ENCODE measurements at places on chromosomes 11 and 22.
A peak's percentile ranks its signal among the peaks of the same experiment; 100 is the strongest.

DNA sequence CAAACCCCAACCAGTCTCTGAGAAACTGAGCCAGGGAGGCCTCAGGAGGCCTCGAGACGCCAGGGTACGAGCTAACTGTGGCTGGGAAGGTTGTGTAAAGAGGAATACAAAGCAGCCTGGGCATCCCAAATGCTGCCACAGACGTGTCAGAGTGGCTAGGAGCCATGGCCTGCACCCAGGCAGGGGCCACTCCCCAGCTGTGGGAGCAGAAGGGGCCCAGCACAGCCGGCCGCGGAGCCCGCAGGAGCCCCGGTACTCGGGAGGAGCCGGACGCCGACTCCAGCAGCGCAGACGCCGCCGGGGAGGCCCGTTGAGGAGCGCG, 349.8 kb upstream of the B3GAT1 start:
- no peak for DNase-seq

DNA sequence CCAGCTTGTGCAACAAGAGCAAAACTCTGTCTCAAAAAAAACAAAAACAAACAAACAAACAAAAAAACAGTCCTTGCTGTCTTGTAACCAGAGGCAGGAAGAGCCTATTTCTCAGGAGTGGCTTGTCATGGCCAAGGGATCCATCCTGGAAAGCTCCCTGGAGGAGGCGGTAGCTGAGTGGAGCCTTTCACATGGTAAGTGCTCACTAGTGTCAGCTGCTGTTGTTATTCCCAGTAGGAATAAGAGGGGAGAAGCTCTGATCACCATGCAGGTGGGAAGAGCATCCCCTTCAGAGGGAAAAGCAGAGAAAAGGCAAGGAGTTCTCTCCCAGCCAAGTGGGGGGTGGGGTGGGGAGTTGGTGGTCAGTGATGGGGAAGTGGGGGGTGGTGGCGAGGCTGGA, 54.6 kb upstream of the WNT7B start:
- no peak for DNase-seq

- no peak for DNase-seq
Observed at GRCh38 chr11:468493-468892, 18.4 kb downstream of the PTDSS2 start.

GRCh38 chr11:103959279-103959942, 77.0 kb upstream of the DDI1 start:
- no peak for DNase-seq

GRCh38 chr11:60915248-60915914, 1.4 kb downstream of the TMEM109 start:
- peak; percentile 26 for DNase-seq

- no peak for DNase-seq
Observed at GRCh38 chr11:102280245-102280833, 36.9 kb upstream of the BIRC3 start.

DNA sequence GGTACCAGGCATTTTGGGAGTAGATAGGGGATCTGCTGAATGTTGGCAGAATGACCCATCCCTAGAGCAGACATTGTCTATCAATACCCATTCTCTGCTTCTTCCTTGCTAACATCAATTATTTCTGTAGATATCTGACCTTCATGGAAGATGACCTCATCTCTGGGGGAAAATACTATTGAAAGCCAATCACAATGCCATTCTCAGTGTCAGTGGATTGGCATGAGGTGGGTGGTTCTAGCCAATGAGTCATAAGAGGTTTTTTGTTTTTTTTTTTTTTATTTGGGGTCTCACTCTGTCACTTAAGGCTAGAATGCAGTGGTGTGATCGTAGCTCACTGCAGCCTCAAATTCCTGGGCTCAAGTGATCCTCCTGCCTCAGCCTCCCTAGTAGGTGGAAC, 42.5 kb downstream of the SNX19 start:
- no peak for DNase-seq

- no peak for DNase-seq
Observed at GRCh38 chr11:10639350-10639749, 54.2 kb downstream of the IRAG1 start.

GRCh38 chr11:8392166-8392565, 128.5 kb upstream of the LMO1 start:
- no peak for DNase-seq

GRCh38 chr11:72240461-72241290, 3.3 kb downstream of the PHOX2A start:
- DNase-seq = no peak

DNA sequence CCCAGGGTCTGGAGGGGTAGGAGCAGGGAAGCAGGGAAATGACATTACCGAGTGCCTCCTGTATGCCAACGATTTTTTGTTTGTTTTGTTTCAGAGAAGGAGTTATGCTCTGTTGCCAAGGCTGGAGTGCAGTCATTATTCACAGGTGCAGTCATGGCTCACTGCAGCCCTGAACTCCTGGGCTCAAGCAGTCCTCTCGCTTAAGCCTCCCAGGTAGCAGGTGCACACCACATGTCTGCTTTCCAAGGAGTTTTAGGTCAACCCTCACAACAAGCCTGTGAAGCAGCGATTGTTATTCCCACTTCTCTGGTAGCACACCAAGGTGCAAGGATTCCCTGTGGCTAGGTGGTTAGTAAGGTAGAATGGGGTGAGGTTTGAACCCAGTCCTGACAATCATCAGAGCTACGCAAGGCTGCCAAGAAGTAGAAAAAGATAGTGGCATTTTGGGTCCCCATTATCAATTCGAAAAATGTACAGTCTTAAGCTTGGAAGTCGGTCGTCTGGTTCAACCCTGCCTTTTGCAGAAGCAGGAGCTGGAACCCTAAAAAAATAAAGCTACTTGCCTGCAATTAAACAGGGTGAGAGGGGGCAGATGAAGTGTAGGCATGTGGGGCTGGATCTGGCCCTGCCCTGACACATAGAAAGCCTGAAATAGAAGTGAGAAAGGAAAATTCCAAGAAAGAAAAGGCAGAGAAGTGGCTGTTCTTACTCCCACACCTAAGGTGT, 9.1 kb downstream of the UCP3 start:
- DNase-seq = no peak

DNA sequence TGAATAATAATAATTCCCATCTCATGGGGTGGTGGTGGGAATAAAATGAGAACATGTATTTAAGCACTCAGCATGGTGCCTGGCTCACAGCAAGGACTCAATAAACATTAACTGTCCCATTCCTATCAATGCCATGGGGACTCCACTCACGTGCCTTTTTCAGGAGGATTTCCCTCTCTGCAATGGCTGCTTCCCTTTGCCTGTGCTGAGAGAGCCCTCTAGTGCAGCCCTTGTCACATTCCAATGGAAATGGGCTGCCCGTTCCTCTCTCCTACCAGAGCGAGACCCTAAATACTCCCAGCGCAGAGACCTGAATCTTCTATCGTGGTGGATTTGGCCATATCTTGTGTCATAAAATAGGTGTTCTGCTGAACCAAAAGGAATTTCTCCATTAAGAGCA, 621.5 kb upstream of the B3GAT1 start:
- DNase-seq = no peak

- no peak for DNase-seq
Observed at GRCh38 chr22:40302149-40302548, 44.2 kb upstream of the ADSL start.
